Islet precursor cell (in vitro differentiated cells): ENCODE measurements at places on chromosomes 3 and 15.

- DNase-seq: no peak
Observed at GRCh38 chr3:160115387-160115786, 109.8 kb upstream of the C3orf80 start.

DNA sequence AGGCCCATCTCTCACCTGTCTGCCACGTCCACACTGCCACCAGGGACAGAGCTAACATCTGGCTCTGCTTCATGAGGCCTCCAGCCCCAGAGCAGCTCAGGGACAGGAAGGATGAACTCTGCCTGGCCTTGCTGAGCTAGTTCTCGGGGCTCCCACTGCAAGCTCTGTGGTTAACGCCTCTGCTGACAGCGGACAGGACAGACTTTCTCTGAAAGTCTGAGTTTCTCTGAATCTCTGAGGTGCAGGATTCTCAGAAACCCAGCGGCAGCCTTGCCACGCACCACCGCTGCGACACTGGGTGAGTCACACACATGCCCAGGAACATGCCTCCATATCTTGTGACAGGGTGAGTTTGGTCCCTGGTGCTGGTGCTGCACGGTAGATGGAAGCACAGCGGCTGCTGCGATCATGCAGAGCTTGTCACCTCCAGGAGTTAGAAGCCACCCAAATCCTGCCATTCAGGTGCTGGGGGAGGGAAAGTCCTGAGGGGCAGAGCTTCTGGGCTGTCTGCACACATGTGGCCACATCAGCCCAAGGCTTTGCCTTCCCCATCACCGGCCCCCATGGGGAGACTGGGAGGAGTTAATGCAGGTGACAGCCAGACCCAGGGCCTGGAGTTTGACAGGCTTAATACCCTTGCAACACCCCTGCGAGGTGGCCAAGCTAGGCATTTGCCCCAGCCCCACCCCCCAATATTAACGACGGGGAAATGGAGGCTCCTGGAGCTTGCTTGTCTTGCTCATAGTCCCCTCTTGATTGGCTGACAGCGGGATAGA, 267.0 kb downstream of the PLCL2 start:
- no peak for DNase-seq

GRCh38 chr3:112114576-112115160, 18.4 kb downstream of the GCSAM start:
- DNase-seq: peak; percentile 29

GRCh38 chr3:184178521-184179138, 4.0 kb downstream of the AP2M1 start:
- DNase-seq: no peak

DNA sequence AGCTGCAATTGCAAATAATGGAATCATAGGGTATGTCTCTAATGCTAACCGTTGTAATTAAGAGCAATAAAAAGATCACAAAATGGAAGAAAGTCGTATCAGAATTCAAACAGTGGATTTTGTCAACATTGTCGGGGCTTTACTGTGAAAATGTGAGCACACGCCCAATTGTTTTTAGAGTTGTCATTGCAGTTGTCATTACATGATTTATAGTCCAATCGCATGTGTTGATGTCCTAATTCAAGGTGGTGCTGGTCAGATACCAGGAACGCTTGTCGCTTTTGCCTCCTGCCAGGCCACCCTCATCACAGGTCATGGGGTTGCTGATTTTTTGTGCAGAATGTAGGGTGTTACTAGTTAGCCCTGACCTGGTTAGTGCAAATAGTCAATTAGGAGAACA, 16.2 kb downstream of the TRPM1 start:
- no peak for DNase-seq

- DNase-seq: no peak
Observed at GRCh38 chr3:41893977-41894376, 67.9 kb downstream of the ULK4 start.

DNA sequence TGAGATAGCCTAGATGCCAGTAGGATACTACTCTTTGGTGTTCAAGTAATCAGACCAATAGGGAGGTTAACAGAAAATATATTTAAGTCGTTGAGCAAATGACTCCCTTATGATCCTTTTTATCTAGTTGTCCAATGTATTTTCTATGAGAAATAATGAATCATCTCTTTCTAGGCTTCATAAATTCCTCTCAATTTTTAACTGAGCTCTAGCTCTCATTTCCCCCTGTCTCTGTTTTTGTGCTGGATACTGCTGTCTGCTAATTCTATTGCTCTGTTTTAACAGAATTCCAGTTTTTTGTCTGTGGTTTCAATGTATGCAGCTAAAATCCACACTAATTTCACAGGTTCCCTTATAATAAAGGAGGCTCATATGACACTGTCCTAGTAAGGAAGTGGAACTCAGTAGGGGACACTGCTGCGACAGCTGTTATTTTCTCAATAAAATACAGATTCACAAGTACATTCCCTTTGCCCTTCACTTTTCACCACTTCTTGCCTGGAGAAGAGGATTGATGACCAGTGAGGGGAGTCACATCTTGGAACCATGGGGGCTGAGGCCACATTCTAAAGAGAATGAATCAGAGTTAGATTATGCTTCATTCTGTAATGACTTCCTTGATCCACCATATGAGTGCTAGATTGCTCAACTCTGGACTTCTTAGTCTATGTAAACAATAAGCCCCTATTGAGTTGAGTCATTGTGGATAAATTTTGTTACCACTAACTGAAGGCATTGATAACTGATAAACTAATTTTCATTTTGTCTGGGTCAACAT, 558.7 kb upstream of the KCNMB2 start:
- no peak for DNase-seq

GRCh38 chr3:181725131-181725731, 13.5 kb downstream of the SOX2 start:
- DNase-seq: no peak

DNA sequence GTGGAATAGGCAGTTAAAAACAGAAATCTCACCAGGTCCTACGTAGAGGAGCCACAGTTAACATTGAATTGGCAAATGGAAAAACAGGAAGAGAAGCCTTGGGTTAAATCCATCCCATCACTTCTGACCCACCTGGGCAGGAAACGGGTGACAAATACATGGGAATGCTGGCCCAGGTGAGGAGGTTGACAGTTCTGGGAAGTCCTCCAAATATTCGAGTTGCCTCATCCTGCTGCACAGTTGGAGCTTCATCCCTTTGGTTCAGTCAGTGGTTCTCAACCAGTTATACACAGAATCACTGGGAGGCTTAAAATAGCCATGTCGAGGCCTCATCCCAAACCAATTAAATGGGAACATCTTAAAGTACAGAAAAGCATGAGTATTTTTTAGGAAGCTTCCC, 5.3 kb downstream of the MYZAP start:
- DNase-seq: no peak

DNA sequence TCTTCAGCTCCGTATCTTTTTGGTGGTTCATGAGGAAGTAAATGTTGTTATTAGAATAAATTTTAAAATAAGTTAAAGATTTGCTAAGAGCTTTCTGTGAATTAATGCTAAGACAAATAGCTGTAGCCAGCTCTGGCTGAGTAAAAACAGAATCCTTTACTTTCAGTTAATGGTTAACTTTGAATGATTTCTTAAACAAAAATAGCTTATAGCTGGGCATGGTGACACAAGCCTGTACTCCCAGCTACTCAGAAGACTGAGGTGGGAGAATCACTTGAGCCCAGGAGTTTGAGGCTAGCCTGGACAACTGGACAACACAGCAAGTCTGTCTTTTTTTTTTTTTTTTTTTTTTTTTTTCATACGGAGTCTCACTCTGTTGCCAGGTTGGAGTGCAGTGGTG, 25.0 kb downstream of the TCAIM start:
- no peak for DNase-seq

GRCh38 chr3:43036621-43037423, 57.7 kb downstream of the GASK1A start:
- peak; percentile 18 for DNase-seq

- no peak for DNase-seq
Observed at GRCh38 chr3:189235214-189235613, 63.4 kb downstream of the TPRG1 start.

- DNase-seq: peak; percentile 81
Observed at GRCh38 chr3:186598108-186598784, 14.6 kb upstream of the AHSG start.

DNA sequence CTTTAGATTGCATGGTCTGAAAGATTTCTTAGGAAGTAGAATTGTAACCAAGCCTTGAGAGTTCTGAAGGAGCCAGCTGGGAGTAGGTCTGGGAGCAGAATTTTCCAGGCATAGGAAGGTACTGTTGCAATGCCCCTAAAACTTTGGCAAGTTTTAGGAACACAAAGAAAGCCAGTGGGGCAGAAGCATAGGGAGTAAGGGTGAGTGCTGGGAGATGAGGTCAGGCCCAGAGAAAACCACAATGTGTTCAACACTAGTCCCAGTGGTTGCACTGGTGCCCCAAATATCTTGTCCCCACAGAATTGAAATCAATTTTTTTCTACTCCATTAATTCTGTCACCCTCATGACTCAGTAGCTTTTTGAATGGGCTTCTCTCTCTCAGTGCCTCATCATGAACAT, 120.7 kb upstream of the GALNT15 start:
- no peak for DNase-seq

- DNase-seq: no peak
Observed at GRCh38 chr3:179716226-179716625, 63.4 kb downstream of the USP13 start.

DNA sequence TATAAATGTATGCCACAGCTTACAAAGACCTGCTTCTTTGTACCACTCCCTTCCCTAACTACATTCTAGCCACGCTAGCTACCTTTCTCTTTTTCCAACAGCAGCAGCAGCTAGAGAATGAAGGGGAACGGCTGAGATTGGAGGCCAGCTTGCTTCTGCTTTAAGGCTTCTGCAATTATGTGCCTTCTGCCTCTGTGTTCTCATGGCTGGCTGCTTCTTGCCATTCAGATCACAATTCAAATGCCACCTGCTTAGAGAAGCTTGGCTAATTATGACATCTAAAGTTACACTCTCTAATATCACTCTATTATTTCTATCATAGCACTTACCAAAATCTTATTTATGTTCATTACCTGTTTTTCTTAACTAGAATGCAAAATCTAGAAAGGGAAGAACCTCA, 95.2 kb downstream of the RYK start:
- DNase-seq: no peak

DNA sequence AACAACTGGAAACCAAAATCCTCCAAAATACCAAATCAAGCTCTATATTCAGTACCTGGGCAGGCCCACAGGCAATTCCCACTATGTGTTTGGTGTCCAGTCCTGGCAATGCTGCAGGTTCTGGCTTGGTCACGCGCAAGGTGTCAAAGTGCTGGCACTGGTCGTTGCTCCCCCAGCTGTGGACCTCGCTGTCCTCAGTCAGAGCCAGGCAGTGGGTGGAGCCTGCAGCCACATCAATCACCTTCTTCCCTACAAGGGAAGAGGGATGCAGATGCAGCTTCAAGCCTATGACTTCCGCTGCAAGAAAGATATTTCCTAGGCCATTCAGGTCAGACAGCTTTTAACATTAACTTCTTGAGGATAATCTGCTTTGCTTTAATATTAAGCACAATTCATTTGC, 61.3 kb downstream of the HERC2 start:
- no peak for DNase-seq

DNA sequence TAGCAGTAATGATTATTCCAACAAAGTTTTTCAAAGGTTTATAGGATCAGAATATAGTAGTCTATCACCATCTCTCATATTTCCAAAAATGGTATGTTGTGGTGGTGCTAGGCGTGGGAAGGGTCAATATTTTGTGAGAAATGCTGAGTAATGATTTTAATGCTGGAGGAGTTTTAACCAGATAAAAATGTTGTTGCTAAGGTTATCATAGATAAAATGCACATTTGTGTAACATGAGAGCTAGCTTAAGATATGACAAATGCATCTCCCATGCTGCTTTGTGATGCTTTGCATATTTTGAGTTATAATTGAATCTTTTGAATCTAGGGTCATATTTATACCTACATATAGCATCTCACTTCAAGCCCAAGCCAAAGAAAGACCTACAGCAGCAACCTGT, 103.9 kb upstream of the ROBO1 start:
- no peak for DNase-seq

- DNase-seq: peak; percentile 97
Observed at GRCh38 chr3:192727032-192727847, at the start of gene FGF12. TSS of gene FGF12 (minus strand) at chr3:192727541.

DNA sequence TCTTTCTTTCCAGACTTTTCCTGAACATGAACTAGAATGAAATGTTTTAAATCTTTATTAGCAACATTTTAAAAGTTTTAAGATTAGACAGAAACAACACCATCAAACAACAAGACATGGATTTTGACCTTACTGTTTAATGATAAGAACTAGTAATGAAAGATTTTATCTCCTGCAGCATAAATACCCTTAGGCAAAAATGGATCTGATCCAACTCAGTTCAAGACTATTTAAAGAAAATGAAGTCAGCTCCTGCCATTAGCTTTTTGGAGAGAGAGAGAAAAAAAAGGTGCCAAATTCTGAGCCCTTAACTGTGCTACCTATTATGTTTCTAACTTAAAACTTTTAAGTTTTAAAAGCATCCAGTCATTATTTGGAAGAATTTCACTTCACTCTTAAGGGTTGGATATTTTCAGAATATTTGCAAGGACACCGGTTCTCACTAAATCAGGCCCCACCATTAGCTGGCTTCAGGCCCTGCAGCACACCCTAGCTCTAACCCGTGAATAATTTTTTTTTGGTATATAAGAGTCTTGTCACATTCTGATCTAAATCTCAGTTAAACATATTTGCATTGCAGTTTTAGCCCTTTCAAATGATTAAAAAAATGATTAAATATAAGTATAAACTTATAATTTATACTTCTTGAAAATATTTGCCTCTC, 60.0 kb downstream of the NR1I2 start:
- DNase-seq: no peak

GRCh38 chr15:31344823-31345605, 18.4 kb downstream of the KLF13 start:
- DNase-seq: no peak

GRCh38 chr3:154818676-154819255, 261.4 kb upstream of the MME start:
- DNase-seq: no peak

- DNase-seq: no peak
Observed at GRCh38 chr3:128107834-128108233, 15.8 kb downstream of the RUVBL1 start.

DNA sequence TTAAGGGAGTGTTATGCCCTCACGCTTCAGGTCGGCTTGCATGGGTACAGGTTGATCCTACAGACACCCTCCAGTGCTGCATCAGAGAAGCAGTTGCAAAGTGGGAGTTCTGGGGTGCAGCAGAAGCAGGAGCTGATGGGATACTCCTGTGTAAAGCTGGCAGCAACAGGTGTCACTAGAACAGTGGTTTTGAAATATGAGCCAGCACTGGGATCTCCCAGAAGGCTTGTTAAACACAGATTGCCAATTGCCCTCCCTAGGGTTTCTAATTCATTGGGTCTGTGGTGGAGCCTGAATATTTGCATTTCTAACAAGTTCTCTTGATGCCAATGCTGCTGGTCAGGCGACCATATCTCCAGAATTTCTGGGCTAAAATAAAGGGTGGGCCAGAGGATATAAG, 350.4 kb downstream of the CLSTN2 start:
- DNase-seq: no peak

DNA sequence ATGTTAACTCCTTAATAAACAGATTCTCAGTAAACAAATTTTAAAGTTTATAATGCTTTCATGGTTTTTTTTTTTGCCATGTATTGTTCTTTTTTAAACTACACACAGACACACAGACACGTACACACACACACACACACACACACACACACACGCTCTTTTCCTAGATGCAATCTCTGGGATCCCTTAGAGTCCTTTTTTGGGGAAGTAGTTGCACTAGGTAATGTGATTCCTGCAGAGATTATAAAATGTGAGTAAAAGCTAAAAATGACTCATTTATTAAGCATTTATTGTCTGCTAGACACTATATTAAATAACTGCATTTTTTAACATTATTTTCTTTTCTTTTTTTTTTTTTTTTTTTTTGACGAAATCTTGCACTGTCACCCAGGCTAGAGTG, 19.9 kb downstream of the NDUFB5 start:
- DNase-seq: no peak
